Stimulated activated CD8-positive, alpha-beta memory T cell treated with anti-CD3 and anti-CD28 coated beads, Interleukin-2, amount 100 ng/mL, for 48 hours (primary cell): ENCODE measurements at places on chromosomes 1 and 21.

DNA sequence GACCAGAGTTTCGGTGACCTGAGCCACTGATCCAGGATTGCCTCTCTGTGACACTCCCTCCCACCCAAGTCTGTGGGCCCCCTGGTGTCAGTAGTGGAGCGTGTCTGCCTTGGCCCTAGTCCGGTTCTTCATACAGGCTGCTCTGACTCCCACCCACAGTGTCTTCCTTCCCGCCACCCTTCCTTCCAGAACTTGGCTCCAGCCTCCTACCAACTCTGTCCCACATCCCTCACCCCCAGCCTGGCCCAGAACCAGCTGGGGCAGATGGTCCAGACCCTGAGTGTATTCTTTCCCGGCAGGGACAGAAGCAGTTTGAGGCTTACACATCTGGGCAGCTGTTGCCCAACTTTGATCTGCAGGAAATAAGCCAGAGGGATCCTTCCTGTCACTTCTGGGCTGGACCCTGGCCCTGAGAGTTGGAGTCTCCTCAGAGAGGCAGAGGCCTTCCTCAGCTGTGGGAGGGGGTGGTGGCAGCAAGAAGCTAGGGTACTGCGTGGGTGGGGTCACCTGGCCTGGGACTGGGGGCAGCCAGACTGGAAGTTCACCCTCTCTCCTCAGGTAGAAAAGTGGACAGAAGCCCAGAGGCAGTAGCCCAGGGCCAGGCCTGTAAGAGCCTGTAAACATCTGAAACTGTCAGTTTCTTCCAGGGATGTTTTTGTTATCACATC, 43.1 kb upstream of the EPS8L3 start:
- no peak for DNase-seq

DNA sequence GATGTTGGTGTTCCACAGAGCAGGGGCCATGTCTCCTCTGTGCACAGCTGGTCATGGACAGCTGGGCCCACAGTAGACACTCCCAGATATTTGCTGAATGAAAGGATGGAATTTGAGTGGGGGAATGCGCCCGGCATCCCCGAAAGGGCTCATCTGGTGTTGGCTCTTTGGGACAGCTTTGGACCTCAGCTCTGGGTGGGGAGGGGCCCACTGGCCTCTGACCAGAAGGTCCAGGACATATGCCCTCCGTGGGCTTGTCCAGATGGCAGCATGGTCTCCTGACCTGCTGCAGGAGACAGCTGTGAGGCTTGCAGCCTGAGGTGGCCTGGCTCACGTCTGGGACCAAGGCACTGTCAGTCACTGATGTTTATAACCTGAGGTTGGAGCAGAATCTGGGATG, 160.4 kb upstream of the AJAP1 start:
- DNase-seq: no peak

DNA sequence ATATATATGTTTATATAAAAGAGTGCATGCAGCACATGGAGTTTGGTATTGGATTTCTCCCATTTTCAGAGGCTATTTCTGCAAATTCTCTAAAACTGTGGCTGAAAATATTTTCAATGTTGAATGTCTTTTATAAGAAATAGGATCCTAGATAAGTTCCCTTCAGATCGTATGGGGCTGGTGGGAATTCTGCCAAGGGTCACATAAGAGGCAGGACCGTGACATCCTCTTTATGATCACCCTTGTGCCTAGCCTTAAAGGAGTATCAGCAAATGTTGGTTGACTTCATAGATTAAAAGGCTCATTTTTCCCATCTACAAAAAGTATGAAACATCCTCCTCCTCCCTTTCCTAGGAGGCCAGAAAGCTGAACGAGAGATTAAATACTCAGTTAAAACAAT, 1.3 kb upstream of the IFNAR2 start:
- no peak for DNase-seq

- no peak for DNase-seq
Observed at GRCh38 chr1:16095447-16095846, 22.0 kb upstream of the FAM131C start.

DNA sequence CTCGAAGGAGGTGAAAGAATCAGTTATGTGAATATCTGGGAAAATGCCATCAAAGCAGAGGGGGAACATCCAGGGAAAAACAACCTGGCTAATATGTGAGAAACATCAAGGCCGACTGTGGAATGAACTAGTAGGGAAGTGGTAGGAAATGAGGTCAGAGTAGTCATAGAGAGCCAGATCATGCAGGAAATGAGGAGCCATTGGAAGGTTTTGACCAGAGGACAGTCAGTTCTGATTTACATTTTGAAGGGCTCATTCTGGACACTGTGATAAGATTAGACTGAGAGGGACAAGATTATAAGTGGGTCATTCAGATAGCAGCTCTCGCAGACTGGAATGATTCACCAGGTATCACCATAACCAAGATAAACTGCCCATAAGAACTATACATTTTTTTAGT, 63.7 kb downstream of the SYT14 start:
- DNase-seq: no peak

GRCh38 chr1:194707074-194707473, 1520.7 kb upstream of the B3GALT2 start:
- no peak for DNase-seq

GRCh38 chr1:8704866-8705506, 112.5 kb downstream of the RERE start:
- no peak for DNase-seq

GRCh38 chr1:203311368-203312301, 6.3 kb downstream of the BTG2 start:
- DNase-seq: no peak

DNA sequence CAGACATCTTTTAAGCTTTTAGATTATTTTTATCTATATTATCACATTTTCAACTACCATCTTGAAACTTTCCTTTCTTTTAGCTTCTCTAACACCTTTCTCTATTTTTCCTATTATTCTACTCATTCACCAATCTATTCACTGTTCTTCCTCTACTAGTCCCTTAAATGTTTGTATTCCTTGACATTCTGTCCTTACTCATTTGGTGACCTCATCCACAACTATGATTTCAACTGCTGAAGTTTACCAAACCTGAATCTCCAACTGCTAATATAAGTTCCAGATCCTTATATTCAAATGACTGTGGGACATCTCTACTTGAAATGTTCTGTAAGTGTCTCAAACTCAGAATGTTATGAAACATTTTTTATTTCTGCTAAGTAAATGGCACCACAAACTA, 49.2 kb downstream of the TUT4 start:
- DNase-seq: no peak

GRCh38 chr1:67236277-67236676, 70.0 kb downstream of the IL23R start:
- no peak for DNase-seq

GRCh38 chr1:206566999-206567398, 45.3 kb downstream of the EIF2D start:
- DNase-seq: no peak

DNA sequence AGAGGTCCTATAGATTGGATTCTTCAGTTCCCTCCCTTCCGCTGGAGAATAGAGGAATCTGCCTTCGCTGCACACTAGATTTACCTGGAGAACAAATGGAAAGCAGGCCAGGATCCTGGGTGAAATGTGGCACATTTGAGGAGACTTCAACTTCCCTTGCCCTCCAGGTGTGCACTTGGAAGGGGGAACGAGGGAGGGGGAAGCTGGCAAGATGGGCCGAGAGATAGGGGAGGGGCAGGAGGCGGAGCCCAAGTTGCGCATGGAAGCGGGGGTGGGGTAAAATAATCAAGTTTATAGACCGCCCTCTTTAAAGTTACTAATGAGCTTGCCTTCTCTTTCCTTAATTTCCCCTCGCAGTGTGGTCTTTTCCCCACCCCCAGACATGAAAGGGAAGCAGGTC, 155.7 kb upstream of the CAMK1G start:
- no peak for DNase-seq

GRCh38 chr1:240577095-240577494, 34.9 kb downstream of the GREM2 start:
- no peak for DNase-seq

DNA sequence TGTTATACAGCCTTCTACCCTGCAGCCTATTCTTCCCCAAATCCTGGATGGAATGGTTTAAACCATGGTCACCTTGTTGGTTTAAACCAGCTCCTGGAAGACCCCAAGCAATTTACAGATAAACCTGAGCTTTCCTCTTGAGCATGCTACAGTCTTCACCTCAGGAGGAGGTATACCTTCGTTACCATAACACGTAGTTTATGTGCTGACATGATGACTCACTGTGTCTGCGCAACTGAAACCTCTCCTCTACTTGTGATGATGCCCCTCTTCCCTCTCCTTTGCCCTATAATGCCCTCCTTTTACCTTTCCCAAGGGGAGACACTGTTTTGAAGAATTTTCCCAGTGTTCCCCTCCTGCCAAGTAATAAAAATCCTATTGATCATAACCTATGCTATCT, 457.3 kb upstream of the RGS18 start:
- DNase-seq: no peak

GRCh38 chr1:226003502-226004170, 4.5 kb upstream of the SDE2 start:
- no peak for DNase-seq

DNA sequence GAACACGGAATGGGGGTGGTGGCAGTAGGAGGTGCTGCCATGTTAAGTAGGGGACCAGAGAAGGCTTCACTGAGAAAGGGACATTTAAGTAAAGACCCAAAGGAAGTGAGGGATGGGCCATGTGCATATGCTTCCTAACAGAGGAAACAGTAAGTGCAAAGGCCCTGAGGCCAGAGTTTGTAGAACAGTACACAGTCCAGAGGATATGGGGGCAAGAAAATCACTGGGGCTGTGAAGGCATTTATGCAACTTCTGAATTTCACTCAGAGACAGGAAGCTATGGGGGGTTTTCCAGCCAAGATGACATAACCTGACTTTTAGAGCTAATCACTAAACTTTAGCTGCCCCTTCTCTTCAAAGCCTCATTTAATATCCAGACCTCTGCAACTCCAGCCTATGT, 202.5 kb upstream of the EDN2 start:
- DNase-seq: no peak

DNA sequence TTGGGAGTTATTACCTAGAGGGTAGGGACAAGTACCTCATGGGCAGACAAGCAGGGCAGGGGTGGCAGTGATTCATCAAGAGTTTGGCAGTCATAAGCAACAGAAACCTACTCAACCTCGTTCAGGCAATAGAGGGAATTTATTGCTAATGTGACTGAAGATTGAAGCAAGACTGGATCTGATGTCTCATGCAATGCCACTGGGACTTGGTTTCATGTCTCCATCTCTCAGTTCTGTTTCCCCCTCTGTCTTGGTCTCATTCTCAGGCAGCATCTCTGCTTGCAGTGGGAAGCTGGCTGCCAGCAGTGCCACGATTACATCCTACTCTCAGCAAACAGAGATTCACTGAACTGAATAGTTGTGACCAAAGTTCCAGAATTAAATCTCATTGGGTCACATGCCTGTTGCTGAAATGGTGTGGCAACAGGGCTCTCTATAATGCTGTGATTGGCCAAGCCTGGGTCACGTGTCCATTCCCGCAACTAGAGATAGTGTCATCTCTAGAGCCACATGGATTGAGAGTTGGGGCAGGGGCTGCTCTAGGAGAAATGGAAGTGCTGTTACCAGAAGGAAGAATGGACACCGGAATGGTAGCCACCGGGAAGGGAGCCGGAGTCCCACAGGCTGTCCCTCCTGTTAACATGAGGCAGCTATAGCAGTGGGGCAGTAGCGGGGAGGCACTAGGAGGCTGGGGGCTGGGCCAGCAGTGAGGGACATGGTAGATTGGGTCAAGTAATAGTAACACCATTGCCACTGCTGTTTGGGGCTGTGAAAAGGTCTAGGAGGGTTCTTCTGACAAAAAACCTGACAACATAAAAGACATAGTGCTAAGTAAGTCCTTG, 3.9 kb upstream of the CDC42 start:
- DNase-seq: no peak

- no peak for DNase-seq
Observed at GRCh38 chr1:11176081-11176706, 13.0 kb upstream of the ANGPTL7 start.

GRCh38 chr1:207470927-207471326, 16.8 kb downstream of the CR2 start:
- no peak for DNase-seq

DNA sequence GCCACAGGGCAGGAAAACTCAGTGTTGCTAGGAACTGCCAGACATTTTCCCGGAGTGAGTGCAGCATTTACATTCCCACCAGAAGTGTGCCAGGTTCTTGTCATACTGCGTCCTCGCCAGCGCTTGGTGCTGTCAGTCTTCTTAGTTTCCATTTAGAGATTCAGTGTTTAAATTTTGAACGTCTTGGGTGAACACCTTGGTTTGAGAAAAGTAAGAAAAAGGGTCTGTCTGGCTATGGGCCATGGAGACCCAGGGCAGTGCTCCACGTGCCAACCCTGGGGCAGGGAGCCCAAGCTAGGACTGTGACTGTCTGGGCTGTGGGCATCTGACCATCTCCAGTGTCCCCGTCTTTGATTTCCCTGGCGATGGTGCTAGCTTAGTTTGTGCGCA, 16.0 kb downstream of the IBA57 start:
- no peak for DNase-seq
